ENCODE measurements at places on chromosomes 13 and 19. TPM values are rescaled to one million over a fixed set of nuclear protein-coding genes. Genes with fewer than 3 reads are reported as not detected.

GRCh38 chr19:50244695-50245094, 41.3 kb downstream of the MYH14 start:
- DNase-seq, result no peak

DNA sequence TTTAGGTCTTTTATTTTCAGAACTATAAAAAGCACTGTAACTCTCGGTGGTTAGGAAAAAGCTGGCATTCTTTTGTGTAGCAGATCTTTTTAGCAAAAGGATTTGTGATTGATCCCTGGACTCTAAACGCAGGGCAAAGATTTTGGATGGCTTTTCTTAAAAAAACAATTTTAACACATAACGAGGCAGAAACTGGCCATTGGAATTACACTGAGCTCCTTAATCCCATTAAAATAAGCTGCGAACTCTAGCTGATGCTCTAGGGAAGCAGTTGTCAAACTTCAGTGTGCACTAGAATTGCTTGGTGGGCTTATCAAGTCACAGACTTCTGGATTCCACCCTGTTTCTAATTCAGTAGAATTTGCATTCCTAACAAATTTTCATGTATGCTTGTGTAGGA, 33.8 kb upstream of the NDFIP2 start:
- DNase-seq, result no peak

- no peak for DNase-seq
Observed at GRCh38 chr13:46178143-46178542, 3.8 kb downstream of the LCP1 start.

The KMT2B gene
- 13.1 TPM for total RNA-seq

The VSIG10L gene
- 2.5 TPM for total RNA-seq

Measured in tongue (tissue), 3 donors.